ENCODE measurements at places on chromosomes 5 and 9.

GRCh38 chr5:111563031-111563822, 50.9 kb upstream of the STARD4 start:
- no peak for DNase-seq

DNA sequence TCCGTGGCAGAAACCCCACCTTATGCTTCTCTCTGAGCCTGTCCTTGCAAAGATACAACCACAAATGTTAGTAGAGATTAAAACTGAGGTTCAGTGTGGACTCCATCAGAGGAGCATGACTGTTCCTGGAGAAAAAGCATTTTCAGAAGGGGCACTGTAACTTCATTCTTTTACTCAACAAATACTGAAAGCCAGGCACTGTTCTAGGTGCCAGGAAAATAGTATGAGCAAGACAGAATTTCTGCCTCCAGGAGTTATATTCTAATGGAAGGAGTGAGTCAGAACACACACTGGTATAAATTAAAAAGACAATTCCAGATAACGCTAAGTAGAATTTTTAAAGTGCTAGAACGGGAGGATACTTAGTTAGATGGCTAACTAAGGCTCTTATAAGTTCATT, 251.4 kb upstream of the GAS1 start:
- DNase-seq, result no peak

GRCh38 chr5:154642499-154643245, 112.5 kb upstream of the LARP1 start:
- DNase-seq, result no peak

DNA sequence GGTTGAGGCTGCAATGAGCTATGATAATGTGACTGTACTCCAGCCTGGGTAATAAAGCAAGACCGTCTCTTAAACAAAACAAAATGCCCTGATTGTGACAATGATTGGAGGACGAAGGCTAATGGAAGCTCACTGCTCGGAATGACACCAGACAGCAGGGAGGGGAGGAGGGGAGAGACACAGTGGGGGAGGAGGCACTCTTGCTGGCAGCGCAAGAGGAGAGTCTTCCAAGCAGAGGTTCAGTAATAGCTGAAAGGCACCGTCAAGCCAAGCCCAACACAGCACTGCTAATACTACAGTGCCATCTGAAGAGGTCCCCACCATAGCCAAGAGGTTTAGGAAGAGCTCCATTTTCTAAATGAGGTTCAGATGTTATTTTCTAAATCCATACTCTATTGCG, 102.3 kb downstream of the GLDC start:
- DNase-seq, result no peak

GRCh38 chr5:37490931-37491330, 111.8 kb downstream of the WDR70 start:
- no peak for DNase-seq

DNA sequence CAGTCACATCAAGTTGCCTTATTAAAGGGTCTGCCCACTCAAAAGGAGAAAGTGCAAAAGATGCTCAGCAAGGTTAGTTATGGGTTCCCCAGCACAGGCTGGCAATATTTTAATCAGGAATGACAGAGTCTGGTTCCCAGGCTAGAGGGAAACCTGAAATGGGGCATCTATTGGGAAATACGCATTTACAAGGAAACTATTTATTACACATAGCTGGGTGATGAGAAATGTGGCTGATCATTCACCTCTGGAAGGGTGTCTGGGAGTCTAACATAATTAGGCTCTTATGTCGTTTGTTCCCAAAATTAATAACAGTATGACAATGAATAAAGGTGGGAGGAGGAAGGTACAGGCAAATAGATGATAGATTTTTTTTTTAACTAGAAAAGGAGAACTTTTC, 314.7 kb downstream of the ENC1 start:
- no peak for DNase-seq

DNA sequence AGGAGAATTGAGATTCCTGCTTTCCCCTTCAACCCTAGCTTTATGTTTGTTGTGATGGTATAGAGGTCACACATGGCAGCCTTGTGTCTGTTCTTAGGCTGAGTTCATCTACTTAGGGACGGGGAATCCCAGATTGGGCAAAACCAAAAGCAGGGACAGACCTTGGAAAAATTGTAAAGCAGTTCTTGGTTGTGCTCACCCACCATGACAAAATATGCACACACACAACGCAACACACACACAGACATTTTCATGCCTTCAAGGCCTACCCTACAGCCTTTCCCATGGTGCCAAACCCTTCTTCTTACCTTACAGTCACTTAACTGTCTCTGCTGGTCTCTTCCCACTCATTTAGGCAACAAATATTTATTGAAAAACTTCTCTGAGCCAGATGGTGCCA, 14.8 kb downstream of the PCDHGC5 start:
- no peak for DNase-seq

DNA sequence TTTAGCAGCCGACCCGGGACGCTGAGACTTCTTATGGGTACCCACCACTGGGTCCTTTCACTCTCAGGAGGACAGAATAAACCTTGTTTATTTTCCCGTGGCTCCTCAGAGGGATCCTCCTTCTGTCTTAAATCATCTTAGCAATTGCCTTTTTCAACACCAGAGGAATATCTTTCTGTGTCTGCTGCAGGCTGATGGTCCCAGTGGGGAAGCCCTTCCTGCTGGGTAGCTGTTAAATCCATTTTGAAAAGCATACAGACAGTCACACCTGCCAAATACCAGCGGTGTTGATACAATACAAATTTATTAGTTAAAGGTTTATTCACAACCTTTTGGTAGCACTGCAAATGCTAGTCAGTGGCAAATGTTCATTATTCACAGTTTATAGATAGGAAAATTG, 222.9 kb downstream of the AOPEP start:
- DNase-seq, result no peak

DNA sequence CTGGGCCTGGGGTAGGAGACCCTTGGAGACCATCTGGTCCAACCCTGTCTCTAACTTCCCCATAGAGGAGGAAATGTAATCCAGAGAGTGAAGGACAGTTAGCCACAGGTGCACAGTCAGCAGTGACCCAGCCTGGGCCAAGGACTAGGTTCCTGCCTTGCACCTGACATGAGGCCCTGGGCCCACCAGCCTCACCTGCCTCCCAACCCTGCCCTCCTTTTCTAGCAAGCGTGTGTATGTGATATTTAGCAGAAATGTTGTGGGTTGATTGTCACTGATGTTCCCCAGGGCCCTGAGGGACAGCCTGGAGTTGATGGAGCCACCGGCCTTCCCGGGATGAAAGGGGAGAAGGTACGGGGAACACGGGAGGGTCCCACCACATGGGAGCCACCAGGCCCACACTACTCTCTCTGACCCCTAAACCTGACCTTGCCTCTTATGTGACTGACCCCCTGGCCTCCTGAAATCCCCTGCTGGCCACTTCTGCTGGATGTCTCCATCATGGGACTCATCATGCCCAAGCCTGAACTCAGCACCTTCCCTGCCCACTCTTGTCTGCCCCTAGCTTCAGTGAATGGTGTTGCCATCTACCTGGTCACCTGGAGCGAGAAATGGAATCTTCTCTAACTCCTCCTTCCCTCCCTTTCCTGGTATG, 79.2 kb upstream of the TGFBR1 start:
- DNase-seq, result no peak

- DNase-seq, result no peak
Measured at GRCh38 chr5:175328176-175328575, 115.8 kb downstream of the DRD1 start.

Measured in activated CD4-positive, alpha-beta T cell treated with anti-CD3 and anti-CD28 coated beads, Interleukin-2, amount 10 ng/mL, durations not matched to agents 24 days and 14 days (primary cell).